ENCODE measurements at places on chromosomes 5 and 9.
A peak's percentile ranks its signal among the peaks of the same experiment; 100 is the strongest.

DNA sequence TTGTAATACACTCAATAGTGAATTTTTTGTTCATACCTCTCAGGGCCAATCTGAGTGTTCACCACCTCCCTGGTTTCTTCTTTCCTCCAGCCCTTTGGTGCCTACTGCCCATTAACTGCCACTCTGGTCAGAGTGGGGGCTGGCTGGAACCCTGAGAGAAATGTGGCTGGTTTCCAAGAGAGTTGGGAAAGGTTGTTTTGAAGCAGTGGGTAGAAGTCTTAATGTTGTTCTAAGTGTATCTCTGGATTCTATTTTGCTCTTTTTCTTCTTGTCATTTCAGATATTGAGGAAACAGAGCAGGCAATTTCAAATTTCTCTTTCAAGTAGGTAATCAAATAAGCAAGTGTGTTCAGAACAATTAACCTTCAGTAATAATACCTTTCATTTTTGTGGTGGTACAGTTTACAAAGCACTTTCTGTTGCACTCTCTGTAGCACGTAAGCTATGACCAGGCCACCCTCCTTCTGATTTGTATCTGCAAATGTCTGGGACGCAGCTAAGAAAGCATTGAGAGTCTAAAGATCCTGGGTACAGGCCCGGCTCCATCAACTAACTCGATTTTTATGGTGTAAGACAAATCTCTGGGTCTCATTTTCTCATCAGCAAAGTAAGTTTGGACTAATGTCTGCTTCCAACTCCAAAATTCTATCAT lies 8.4 kb downstream of the SLC1A3 start:
- DNase-seq: no peak

DNA sequence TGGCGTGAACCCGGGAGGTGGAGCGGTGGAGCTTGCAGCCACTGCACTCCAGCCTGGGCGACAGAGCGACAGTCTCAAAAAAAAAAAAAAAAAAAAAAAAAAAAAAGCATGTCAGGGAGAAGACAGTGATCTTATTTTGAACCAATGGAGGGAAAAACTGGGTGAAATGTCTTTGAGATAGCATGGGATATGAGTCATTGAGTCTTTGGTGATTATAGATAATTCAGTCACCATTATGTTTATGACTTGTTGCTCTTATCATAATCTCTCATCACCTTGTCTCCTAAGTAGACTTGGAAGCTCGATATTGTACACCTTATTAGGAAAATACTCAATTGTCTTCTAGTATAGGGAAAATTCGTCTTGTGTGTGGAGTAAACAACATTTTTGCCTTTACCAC lies 55.1 kb upstream of the KDM4C start:
- DNase-seq: no peak

DNA sequence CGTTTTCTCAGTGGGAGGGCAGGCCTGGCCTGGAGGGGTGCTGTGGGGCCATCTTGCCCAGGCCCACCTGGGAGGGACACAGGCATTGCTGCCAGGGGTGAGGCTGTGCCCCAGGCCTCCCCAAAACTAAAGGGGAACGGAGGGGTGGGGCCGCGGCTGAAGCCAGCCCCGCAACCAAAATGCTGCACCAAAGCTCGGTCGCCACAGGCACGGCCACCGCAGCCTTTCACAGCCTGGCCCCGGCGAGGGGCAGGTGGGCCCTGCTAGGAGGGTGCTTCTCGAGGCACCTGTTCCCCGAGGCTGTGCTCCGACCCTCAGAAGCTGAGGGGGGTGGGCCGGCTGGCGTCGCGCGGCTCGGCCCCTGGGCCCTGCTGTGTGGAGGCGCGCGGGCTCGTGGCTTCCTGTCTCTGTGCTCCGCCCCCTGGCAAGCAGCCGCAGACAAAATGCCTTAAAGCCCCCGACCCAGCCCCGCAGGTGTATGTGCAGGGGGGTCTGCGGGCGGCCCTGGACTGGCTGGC lies 57.6 kb downstream of the JAK2 start:
- DNase-seq: no peak

GRCh38 chr9:19184144-19184917 lies 46.2 kb upstream of the DENND4C start:
- no peak for DNase-seq

GRCh38 chr5:62488531-62488930 lies 76.0 kb downstream of the IPO11 start:
- DNase-seq: no peak

DNA sequence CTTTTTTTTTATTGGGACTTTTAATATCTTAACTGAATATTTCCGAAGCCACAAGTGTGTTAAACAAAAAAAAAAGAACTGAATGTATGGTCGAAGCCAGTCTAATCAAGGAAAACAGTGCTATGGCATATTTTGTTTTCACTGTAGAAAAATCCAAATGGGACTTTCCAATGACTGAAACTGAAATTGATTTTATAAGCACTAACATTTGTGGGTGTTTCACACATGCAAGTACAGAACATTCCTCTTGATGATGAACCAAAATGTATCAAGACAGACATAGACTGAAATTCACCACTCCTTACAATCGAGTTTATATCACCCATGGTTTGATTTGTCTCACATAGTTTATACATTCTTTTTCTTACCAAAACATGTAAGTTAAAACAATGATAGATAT lies 1026.8 kb downstream of the CDH18 start:
- DNase-seq: no peak

GRCh38 chr5:7869474-7870136 lies 657 bp downstream of the MTRR start:
- no peak for DNase-seq

GRCh38 chr9:90033028-90033650 lies 428.3 kb downstream of the GADD45G start:
- no peak for DNase-seq

DNA sequence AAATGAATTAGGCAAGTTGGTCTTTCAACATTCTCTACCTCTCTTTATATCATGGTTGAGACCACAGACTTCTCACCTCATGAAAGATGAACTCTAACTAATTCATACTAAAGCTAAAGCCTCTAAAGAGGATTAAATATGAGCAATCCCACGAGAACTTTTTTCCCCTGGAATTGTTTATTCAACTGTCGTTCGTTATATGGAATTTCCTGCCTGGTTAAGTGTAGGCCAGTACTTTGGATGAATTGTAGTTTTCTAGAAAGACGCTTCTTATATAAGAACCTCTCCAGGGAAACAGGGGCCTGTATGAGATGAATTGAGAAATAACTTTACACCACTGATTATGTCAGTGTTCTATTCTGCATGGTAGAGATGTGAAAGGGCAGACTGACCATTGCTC lies 42.9 kb downstream of the PDCD1LG2 start:
- no peak for DNase-seq

GRCh38 chr5:36878392-36879082 lies 2.0 kb downstream of the NIPBL start:
- DNase-seq: no peak

GRCh38 chr5:32130865-32131264 lies 43.3 kb downstream of the GOLPH3 start:
- no peak for DNase-seq

- DNase-seq: no peak
These were observed 323.5 kb upstream of the PTGER4 start for GRCh38 chr5:40356248-40356647.

- no peak for DNase-seq
These were observed 58.6 kb downstream of the PRKACG start for GRCh38 chr9:68955330-68955729.

GRCh38 chr9:93071464-93071863 lies 13.0 kb downstream of the SUSD3 start:
- no peak for DNase-seq

DNA sequence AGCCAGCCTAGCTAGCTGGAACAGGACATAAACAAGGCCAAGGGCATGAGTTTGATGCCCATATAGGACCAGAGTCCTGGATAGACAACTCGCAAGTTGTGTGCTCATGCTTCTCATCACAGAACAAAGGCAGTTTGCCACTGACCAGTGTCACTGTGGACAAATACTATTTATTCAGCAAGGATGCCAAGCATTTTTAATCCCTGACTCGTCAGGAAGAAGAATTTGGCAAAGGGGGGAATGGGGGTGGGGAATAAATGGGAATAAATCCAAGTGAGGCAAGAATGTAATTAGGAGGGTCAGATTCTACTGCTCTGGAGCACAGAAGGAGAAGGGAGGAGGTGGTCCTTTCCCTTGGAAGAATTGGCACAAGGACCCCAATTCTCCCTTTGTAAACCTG lies 46.8 kb upstream of the ANKRD55 start:
- DNase-seq: peak; percentile 25

DNA sequence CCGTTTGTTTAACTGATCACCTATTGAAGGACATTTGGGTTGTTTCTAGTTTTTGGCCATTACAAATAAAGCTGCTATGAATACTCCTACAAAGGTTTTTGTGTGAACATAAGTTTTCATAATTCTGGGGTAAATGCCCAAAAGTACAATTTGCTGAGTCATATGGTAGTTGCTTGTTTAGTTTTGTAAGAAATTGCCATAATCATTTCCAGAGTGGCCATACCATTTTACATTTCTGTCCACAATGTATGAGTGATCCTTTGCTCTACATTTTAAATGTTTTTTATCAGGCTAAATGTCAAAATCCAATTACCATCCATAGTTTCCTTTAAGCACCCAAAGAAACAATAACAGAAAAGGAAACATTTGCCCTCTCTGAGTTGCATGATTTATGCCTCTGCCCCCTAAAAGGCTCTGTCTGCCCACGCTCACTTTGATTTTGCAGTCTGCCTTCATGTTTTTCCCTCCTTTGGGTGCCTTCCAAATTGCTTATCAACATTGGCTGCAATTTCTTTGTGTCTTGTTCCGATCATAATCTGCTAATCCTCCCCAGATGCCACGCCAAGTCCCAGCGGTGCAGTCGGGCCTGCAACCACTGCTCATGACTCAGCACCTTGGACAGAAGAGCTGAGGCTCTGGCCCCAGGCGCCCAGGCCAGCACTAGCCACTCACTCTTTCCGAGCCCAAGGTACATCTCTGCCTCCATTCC lies 339.2 kb downstream of the PIK3R1 start:
- no peak for DNase-seq

DNA sequence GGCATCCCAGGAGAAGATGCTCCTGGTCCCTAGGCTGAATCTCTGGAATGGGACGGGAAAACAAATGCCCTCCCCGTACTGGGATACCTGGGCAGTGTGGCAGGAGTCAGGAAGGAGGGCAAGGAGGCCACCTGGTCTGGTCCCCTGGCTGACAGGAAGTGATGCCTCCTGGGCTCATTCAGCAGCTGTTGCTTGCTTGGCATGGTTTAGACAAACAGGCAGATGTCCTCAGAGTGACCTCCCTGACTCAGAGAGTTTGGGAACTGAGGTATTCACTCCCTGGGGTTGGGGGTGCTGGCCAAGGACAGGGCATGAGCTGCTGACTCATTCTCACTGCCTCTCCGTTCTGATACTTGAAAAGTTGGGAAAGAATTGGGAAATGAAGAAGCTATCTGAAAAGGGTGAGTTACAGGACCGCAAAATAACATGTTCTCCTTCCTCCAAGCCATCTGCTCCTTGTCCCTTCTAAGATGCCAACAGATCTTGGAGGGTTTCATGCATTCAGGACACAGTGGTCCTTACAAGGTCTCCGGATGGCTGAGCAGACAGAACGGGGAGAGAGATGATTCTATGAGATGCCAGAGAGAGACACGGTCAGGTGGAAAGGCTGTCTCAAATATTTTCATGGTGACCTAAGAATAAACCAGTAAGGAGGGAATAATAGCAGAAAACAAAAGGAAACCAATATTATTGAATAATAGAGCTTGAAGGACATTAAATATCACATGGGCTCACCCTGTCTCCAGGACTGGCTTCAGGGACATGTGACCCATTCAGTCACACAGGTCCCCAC lies 534.5 kb downstream of the BNC2 start:
- DNase-seq: no peak

GRCh38 chr5:133613743-133614142 lies 1.4 kb upstream of the FSTL4 start:
- DNase-seq: no peak

- DNase-seq: no peak
These were observed 2.9 kb upstream of the FOXD1 start for GRCh38 chr5:73451224-73452130.

- no peak for DNase-seq
These were observed 6.6 kb downstream of the C1QTNF2 start for GRCh38 chr5:160363660-160364395.

- peak; percentile 90 for DNase-seq
These were observed at the start of gene FAM13B for GRCh38 chr5:138032572-138033385. Gene FAM13B (minus strand): TSS chr5:138033079. CDS start chr5:138019111, 13,968 bp downstream.

DNA sequence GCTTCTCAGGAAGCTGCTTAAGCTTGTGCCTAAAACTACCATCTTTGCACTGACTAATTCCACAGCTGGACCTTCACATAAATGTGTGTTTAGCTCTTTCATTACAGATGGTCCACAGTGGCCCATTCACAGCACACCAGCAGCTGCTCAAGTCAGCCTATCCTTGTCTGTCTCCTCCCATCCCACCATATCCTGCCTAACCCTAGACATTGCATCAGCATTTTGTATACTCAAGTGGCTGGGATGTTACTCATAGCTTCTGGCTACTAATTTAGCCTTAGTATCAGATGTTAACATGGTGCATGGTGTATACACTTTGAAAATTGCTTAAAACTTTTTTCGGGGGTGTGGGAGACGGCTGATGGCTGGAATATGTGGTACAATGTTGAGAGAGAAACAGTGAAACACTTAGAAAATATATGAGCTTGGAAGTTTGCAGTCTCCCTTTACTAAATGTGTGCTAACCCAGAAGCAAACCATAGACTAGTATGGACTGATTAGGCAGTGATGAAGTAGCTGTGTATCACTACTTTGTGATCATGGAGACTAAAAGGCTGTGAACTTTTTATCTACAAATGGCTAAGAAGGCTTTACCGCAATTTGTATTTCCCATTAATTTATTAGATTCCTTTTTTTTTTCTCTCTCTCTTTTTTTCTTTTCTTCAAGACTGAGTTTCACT lies 83.1 kb downstream of the JMY start:
- DNase-seq: no peak

GRCh38 chr9:15244001-15244441 lies 63.0 kb downstream of the TTC39B start:
- DNase-seq: no peak

GRCh38 chr9:6910032-6910431 lies 152.3 kb downstream of the KDM4C start:
- no peak for DNase-seq

- no peak for DNase-seq
These were observed 240.2 kb downstream of the ARHGAP26 start for GRCh38 chr5:143010351-143010750.

DNA sequence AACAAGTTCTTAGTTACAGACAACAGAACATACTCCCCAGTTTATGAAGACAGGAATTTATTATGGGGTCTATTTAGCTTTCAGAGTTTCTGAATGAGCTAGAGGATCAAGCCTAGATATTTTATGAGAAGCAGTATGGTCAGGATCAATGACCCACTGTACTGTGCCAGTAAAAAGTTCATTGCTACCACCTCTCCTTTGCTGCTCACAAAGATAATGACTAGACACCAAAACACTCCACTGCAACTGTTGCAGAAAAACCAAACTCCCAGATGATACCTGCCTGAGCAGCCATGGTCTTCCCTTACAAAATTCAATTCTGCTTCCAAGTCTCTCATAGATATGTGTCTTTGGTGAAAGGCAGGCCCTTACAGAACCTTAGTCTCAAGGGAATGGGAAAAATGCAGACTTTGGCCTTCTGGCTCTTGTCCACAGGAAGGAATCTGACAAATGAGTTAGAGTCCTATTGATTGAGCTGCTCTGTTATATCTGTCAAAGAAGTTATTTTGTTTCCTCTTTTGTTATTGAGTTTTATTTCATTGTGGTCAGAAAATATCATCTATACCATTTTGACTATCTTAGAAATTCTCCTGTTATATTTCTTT lies 74.7 kb upstream of the RASGRF2 start:
- no peak for DNase-seq

GRCh38 chr5:160274483-160274931 lies 37.9 kb downstream of the CCNJL start:
- DNase-seq: no peak

All from H1 (cell line).